NCI-H1930 (cell line): ENCODE measurements at places on chromosomes 5 and 9.

DNA sequence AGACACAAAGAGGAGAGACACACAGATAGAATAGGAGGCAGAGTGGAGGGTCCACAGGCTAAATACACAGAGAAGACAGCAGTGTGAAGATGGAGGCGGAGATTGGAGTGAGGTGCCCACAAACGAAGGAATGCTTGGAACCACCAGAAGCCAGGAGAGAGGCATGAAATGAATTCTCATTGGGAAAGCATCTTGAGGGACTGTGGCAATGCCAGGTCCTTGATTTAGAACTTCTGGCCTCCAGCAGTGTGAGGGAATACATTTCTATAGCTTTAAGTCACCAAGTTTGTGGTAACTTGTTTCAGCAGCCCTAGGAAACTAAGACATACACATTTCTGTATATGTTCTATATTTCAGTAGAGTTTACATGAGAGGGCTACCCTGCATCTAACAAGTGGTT lies 396.6 kb upstream of the ZNF608 start:
- no peak for DNase-seq

GRCh38 chr9:133204335-133204992 lies 4.6 kb downstream of the OBP2B start:
- DNase-seq, result no peak

DNA sequence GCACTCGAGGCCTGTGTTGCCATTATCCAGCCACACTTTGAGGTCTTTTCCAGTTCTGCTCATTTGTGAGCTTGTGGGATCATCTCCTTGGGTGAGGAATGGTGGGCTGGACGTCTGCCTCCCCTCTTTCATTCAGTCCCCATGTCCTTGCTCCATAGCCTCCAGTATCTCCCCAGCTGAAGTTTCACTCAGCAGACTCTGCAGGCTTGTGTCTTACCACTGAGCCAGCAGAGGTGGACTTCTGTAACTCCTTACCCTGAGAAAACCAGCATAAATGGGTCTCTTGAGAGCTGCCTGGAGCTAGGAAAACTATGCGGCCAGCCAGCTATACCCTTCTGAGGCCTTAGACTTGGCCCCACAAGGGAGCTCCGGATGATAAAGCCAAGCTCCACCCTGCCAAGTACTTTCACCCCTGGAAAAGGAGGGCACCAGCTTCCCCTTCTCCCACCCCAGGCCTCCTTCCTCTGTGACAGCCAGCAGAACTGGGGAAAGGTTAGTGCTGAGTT lies 12.2 kb downstream of the IRF1 start:
- no peak for DNase-seq

GRCh38 chr5:43730832-43731342 lies 127.9 kb downstream of the NNT start:
- DNase-seq, result no peak

DNA sequence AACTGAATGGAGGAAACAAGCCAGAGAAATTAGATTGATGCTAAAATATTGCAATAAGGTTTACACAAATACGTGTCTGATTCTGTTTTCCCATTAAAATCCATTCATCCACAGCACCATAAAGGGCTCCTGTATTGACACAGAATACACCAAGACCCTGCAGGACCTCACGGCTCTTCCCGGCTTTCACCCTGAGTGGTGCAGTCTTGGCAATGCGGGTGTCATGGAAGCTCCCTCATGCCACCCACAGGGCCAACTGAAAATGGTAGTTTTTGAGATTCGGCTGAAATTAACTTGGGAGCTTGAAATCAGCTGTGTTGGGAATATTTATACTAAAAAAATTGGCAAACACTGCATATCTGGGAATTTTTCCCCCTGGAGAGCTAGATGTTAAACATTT lies 17.3 kb upstream of the EXOC3 start:
- DNase-seq, result peak; percentile 51

- DNase-seq, result no peak
Observed at GRCh38 chr5:146852089-146852488, 26.5 kb downstream of the PPP2R2B start.

DNA sequence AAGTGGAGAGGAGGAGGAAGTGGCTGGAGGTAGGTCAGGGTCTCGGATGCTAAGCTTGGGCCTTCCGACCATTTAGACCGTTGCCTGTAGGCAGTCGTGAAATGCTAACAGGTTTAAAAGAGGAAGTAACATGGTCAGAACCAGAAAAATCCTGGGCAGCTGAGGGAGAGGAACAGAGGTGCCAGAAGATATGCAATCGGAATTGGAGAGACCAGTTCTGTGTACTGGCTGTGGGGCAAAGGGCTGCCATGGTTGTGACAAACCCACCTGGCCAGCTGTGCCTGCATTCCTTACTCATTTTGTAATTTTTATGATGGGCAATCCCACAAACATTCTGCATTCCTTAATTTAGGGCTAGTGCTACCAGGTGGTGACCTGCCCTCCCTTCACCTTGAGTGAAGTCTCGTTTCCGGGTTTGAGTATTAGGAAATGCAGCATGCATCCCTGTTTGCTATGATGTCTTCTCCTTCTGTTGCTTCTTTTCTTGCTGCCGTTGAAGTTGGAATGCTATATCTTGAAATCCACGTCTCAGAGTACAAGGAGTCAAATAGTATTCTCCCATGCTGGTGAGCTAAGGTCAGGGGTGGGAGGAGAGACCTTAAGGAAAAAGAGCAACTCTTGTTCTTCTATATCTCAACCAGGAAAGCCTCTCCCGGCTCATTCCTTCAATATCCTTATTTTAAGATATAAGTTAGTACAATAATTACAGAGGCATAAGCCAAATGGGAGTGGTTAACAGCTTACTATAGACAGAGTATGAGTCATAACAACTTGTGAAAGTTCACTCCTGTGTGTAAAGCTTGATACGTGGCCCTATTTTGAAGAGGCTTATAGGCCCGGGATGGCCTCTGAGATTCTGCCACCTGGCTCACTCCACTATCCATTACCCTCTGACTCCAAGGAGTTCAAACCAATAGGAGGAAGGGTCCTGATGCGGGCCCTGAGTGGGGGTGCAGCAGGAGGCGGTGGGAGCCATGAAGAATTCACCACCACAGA lies 37.0 kb downstream of the B4GALT1 start:
- no peak for DNase-seq

DNA sequence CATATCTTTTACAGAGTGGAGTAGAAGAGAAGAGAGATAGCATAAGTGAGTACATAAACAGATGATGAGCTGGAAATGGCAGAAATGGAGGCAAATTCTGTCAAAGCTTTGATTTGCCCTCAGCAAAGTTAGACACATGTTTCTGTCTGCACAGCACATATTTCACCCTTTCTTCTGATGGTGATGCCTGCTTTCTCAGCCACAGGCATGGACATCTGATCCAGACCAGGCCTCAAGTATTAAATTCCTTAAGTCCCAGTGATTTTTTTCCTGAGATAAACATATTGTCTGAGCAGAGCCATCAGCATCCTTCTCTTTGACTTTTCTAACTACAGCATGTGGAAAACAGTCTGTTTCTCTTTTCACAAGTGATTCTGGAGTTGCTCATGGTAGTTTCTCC lies 409.8 kb downstream of the MAN2A1 start:
- no peak for DNase-seq

- no peak for DNase-seq
Observed at GRCh38 chr9:107862323-107862722, 372.8 kb upstream of the KLF4 start.

DNA sequence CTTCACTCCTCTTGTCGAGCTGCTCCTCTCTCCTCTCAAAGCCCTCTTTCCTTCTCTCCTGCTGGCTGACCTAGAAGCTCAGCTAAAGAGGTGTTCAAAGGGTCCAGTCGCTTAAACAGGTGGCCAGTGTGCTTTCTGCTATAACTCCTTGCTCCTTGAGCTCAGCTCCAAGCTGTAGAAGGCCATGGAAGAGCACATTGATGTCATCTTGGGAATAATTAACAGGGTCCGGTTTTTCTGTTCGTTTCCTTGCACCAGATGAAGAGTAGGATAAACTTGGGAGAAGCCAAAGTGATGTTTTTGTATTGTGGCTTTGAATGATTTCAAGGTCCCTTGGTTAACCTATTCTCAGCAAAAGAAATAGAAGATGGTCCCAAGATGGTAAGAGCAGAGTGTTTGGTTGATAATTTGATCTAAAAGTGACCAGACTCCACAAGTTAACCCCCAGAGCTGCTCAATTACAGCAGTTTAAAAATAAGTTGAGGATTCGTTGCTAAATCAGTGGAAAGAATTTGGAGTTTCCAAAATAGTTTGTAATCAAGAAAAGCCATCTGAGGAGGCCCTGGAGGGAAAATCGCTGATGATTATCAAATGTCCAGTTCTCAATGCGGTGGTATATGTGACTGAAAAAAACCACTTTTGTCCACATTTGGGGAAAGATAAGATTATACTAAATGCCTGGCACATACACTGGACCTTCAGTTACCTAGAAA lies 148.1 kb downstream of the DOCK8 start:
- no peak for DNase-seq

DNA sequence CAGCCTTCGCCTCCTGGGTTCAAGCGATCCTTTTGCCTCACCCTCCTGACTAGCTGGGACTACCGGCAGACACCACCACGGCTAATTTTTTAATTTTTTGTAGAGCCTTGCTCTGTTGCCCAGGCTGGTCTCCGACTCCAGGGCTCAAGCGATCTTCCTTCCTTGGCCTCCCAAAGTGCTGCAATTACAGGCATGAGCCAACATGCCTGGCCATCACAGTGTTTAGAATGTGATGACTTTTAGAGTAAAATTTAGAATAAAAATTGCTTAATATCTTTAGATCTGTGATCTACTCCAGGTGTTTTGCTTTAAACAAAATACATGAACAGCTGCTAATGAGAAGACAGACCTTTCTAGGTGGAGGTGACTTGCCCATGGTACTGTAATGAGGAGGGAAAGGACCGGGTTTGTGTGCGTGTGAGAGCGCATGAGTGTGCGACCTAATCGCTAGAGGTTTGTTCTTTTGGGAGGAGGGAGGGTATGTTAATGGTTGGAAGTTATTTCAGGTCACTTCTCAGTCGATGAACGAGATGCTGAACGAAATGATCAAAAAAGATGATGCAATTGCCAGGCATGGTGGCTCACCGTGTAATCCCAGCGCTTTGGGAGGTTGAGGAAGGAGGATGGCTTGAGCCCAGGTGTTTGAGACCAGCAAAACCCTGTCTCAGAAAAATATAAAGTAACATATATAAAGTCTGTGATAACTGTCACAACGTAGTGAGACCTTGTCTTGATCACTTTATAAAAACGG lies 2.0 kb downstream of the CNOT6 start:
- DNase-seq, result no peak

- DNase-seq, result no peak
Observed at GRCh38 chr5:166772770-166773169, 1518.7 kb upstream of the WWC1 start.

DNA sequence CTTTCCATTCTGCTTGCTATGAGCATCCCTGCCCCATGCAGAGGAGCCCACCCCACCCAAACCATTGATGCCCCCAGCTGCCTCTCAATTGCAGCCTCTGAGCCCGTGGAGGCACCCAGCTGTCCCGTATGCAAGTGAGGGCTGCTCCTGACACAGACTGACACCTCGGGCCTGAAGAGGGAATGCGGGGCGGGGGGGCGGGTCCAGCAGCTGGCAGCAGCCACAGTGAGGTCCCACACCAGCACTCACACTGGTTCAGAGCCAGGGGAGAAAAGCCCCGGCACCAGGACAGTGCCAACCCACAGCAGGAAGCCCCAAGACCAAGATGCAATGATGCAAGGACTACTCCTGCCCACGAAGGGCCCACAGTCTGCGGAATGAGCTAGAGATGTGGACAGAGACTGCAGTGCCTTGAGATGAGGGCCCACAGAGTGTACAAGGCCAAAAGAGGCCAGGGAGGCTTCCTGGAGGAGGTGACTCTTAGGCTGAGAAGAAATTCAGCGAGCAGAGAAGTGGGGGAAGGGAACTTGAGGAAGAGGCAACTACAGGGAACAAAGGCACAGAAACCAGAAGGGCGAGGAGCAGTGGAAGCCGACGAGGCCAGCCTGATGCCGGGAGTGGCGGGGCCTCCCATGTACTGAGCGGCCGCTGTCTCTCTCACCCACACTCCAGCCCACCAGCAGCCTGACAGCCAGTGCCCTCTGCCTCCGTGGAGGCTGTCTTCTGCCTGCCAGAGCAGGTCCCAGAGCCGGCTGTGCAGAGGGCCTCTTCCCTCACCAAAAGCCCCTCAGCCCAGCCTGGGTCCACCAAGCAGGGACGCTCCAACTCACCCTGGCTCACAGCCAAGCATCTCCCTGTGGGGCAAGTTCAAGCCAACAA lies 9.2 kb downstream of the EEIG1 start:
- DNase-seq, result no peak

- no peak for DNase-seq
Observed at GRCh38 chr9:5515261-5515650, 4.9 kb downstream of the PDCD1LG2 start.

DNA sequence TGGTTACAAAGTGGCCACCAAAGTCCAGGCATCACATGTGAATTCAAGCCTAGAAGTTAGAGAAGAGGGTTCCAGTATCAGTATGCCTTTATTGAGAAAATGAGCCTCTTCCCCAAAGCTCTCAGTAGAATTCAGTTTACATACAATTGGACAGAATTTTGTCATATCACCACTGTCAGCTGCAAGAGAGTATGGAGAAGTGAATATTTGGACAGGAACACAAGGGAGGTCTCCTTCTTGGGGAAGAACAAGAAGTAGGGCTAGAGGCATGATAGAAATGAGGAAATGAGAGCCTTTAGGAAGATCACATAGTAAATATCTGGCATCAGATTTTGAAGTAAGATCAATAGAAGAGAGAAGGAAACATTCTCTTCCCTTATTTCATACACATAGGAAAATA lies 27.8 kb upstream of the VLDLR start:
- no peak for DNase-seq
